ENCODE measurements at places on chromosomes 3 and 15.

GRCh38 chr15:69031013-69032001 is 16.8 kb downstream of the NOX5 start:
- no peak for DNase-seq

DNA sequence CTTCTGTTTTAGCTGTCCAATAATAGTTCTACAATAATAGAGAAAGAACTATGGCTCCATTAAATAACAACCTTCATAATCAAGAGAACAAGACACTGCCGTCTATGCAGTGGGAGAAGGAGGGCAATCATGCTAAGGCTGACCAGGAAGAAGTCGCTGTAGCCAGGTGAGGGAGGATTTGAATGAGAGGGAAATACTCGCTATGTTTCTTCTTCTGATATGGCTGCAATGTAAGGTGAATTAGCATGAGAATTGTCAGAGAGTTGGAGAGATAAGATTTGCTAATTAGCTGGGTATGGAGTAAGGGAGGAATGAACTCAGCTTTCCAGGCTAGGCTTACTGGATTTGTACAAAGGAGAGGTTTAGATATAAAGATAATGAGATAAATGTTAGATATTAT is 555.4 kb upstream of the ZNF385D start:
- DNase-seq: no peak

- no peak for DNase-seq
These were observed 57.3 kb downstream of the ACAP2 start for GRCh38 chr3:195385526-195385925.

GRCh38 chr3:33250712-33251111 is 26.5 kb upstream of the FBXL2 start:
- no peak for DNase-seq

- no peak for DNase-seq
These were observed 183.1 kb upstream of the KCNMB2 start for GRCh38 chr3:178353006-178353694.

DNA sequence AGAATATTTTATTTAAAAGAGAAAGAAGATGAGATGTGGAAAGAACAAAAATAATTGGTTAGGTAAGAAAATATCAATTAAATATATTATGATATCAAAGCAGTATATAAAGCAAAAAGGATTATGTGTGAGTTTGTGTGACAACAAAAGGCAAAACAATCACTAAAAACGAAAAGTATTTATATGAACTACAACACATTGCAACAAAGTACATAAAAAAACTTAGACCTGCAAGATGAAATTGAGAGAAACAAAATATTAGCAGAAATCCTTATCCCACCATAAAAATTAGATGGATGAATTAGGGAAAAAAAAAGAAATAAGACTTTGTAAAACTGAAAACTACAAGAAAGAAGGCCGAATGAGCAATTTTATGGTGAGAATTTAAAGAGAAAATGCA is 27.3 kb upstream of the IGF1R start:
- DNase-seq: no peak

DNA sequence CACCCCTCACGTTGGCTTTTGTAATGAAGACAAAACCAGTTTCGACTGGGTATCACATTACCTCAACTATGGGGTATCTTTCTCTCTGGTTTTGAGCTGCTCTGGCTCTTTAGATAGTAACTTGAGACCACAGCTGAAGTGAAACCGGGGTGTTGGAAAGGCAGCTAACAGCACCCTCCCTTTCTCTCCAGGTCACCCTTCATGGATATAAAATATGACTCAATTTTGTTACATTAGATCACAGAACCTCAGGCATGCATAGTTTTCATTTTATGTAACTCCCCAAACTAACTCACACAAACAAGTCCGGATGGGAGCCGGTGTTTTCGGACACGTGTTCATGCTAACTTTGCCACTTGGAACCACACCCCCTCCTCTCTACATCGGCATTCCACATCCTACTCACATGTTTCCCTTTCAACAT is 90.7 kb downstream of the NR2F2 start:
- DNase-seq: no peak

GRCh38 chr3:120795959-120796358 is 53.4 kb downstream of the GTF2E1 start:
- no peak for DNase-seq

GRCh38 chr15:92005154-92005553 is 151.6 kb downstream of the SLCO3A1 start:
- DNase-seq: no peak

DNA sequence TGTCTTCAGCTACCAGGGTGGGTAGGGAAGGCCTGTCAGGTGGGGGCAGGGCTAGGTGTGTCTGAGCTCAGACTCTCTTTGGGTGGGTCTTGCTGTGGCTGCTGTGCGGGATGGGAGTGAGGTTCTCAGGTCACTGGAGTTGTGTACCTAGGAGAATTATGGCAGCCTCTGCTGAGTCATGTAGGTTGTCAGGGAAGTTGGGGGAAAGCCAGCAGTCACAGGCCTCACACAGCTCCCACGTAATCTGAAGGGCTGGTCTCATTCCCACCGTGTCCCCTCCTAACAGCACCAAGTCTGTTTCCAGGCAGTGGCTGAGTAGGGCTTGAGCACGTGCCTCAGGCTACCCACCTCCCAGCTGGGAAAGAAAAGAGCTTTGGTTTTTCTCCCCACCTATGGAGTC is 67.0 kb downstream of the CHCHD4 start:
- no peak for DNase-seq

DNA sequence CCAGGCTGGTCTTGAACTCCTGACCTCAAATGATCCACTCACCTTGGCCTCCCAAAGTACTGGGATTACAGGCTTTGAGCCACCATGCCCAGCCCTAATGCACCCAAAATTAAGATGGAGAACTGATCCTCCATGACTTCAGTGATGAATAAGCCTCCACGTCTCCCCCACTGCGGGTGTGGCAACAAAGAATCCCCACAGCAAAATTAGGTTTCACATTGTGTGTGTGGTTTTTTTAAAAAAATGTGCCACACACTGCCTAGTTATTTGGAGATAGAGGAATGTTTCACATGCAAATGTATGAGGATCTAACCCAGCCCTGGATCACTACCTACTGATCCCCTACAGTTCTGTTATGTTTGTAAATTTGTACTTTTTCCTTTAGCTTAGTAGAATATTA is 17.3 kb downstream of the HDAC11 start:
- DNase-seq: no peak

- DNase-seq: no peak
These were observed 340.3 kb downstream of the NTRK3 start for GRCh38 chr15:87916208-87916607.

- DNase-seq: no peak
These were observed 26.3 kb downstream of the CPN2 start for GRCh38 chr3:194324823-194325327.

Measured in stimulated activated CD4-positive, alpha-beta T cell treated with anti-CD3 and anti-CD28 coated beads, TNF-alpha, amount 100 ng/mL, for 4 hours (primary cell).